ENCODE measurements at places on chromosomes 1 and 21.

DNA sequence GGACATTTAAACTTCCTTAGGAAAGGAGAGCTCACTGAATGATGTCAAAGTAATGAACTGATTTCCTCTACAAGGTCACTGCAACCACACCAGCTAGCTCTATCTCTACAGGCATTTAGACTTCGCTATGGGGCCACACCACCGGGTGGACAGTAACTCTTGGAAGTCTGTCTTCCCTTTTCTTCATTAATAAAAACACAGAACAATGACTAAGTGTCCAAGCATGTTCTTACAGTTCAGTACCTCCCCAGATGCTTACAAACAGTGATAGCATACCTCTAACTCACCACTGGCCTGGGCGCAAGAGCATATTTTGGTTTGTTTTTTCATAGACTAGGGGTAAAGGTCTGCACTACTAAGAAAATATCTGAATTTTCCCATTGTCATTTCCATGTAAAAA is 54.6 kb downstream of the SIM2 start:
- no peak for DNase-seq

GRCh38 chr1:215992620-215993019 is 425.5 kb downstream of the KCTD3 start:
- no peak for DNase-seq

DNA sequence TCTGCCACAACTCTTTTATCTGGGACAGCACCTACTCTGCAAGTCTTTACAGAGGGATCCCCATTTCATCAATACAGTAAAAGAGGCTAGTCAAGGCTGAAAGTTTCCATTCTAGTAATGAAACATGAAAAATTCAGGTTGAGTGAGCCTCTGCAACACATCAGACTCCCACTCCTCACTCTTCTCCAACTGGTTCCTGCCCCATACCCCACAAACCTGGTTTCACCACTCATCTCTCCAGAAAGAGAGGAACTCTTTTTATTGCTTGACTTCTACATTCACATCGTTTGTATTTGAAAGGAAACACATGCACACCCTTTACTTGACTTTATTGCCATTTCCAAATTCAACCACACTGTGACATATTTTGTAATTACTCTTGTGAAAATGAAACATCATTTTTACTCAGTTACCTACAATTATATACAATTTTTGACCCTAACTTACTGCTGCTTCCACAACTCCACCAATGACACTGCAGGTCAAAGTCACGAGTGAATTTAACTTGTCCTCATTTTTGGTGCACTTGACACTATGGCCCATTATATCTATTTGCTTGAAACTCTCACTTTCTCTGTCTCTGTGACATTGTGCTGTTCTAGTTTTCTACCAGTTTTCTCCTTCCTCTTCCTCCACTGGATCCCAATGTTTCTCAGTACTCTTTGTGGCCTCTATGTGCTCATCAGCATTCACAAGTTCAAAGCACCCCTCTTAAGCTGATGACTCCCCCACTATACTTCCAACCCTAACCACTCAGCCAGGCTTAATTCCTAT is 8.0 kb downstream of the STX6 start:
- no peak for DNase-seq

GRCh38 chr1:235329139-235329902 is 951 bp downstream of the GGPS1 start:
- peak; percentile 46 for DNase-seq

DNA sequence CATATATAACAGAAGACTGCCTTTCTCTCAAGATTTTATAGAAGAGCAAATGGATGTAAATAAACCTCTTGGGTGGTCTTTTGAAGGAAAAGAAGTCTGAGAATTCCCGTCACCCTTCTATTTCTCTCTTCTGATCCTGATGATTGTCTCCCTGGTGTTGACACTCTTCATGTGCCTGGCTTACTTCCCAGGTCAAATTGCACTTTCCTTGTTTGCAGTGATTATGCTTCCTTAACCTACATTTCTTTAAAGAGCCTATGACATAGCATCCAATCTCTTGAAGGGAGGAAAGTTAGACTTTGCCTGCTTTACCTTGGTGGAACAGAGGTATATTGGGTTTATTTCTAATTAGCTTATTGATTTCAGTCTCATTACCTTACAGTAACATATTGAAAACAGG is 80.1 kb downstream of the LRRC53 start:
- no peak for DNase-seq

- no peak for DNase-seq
Observed at GRCh38 chr1:174841747-174842146, 158.0 kb upstream of the CACYBP start.

- no peak for DNase-seq
Observed at GRCh38 chr21:42525676-42526378, 12.2 kb downstream of the SLC37A1 start.

DNA sequence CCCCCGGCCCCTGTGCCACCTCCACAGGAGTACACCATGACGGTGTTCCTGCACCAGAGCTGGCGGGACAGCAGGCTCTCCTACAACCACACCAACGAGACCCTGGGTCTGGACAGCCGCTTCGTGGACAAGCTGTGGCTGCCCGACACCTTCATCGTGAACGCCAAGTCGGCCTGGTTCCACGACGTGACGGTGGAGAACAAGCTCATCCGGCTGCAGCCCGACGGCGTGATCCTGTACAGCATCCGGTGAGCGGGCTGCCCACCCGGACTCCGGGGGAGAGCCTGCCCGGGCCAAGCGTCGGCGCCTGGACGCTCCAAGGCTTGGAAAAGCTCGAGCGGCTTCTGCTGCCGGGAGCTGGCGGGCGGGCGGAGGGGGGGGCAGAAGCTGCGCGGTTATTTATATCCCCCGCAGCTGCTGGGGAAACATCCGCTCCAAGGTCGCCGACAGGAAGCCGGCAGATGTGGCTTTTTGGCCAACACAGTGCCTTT is 6.4 kb downstream of the GABRD start:
- no peak for DNase-seq

DNA sequence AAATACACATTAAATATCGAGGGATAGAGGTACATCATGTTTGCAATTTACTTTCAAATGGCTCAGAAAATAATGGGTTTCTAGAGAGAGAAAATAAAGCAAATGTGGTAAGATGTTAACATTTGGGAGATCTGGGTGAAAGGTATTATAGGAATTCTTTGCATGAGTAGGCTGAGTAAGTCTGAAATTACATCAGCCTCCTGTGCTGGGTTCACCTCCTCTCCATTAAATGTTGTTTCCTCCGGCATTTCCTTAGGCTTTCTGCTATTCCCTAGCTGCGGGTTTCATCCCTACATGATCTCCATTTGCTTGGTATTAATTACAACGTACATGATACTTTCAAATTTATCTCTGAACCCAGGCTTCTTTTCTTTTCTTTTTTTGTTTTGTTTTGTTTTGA is 31.6 kb downstream of the ZMYND12 start:
- DNase-seq, result no peak

GRCh38 chr1:208988811-208989222 is 594.7 kb upstream of the CAMK1G start:
- no peak for DNase-seq

DNA sequence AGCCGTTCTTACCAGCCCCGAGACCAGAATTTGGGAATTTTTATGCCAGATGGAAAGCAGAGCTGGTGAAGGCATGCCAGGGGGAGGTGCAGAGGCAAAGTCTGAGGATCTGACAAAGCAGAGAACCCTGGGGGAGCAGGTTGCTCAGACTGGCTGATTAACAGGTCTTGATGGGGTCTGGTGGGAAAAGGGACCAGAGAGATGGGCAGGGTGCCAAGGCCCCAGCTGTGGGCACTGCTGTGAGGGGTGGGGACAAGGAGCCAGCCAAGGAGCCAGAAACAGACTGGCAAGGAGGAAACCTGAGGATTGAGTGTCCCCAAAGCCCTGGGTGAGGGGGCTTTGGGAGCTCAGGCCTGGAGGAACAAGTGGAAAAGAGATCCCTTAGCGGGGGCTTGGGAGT is 21.4 kb downstream of the RPS6KA1 start:
- no peak for DNase-seq

DNA sequence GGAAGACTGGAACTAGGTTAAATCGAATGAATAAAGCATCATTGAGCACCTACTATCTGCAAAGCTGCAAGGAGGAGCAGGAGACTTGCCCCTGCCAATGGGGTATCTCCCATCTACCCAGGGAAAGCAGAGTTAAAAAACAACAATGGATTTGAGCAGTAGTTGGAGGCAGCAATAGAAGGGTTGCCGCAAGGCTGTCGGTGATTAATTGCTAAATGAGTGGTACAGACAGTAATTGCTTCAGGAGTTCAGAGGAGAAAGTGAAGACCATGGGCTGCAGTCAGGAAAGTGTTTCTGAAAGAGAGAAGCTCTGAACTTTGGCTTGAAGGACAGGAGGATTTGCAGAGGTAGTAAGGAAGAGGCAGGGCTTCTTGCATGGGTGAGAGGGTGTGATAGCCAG is 152.9 kb downstream of the ACTL8 start:
- no peak for DNase-seq

GRCh38 chr21:40723317-40723716 is 123.6 kb downstream of the DSCAM start:
- DNase-seq, result no peak

- no peak for DNase-seq
Observed at GRCh38 chr1:161265305-161265704, 6.8 kb downstream of the PCP4L1 start.

DNA sequence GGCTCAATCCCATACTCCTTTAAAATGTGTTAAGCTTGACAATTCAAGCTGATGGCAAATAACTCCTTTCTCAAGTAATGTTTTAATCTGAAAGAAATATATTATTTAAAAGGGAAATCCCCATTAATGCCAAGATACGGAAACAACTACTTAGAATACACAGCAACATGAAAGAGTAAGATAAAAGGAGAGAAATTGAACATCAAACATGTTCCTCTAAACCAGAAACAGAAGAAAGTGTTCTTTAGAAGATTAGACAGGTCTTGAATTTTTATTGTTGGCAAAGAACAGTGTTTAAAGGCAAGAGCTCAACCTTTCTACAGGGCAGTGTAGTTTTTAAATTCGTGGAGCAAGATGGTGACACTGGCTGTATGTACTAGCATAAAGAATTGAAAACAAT is 105.8 kb upstream of the NRIP1 start:
- DNase-seq, result no peak

GRCh38 chr21:16241016-16241415 is 511.2 kb downstream of the USP25 start:
- no peak for DNase-seq
